ENCODE measurements at places on chromosomes 2 and 18.

GRCh38 chr2:119943058-119943457 lies 69.8 kb upstream of the EPB41L5 start:
- DNase-seq, result no peak

DNA sequence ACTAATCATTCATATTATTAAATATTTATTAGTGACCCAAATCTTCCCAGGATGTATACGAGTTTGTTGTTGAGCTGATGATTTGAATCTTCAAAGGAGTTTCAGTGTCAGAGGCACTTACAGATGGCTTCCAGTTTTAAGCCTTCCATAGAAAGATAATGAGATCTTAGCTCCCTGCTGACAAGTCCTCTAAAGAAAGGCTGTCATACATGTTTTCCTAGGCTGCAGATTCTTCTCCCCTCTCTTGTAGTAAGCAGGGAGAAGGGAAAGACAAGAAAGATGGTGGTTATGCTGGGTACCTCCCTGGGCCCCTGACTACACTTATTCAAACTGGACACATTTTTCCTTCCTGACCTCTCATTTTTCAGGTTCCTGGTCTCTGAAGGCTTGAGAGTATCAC lies 8.1 kb upstream of the GAREM1 start:
- no peak for DNase-seq

- no peak for DNase-seq
Observed at GRCh38 chr2:229422063-229422462, 151.0 kb upstream of the PID1 start.

DNA sequence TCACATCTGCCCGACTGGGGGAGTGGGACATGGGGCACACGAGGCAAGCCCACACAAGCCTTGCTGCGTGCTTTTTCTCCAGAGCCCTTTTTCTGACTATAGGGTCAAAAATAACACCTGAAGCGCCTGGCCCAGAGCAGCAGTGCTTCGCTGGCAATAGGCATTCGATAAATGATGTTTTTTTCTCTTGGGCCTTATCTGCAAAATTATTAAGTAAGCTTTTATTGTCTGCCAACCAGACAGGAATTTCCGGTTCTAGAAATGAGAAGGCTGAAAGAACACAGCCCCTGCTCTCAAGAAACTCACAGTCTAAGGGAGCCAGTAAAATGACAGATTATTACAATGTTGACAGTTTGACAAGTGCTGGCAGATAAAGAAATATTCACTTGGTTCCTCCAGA lies 2.7 kb upstream of the TMBIM1 start:
- no peak for DNase-seq

GRCh38 chr2:235555371-235555770 lies 61.5 kb downstream of the AGAP1 start:
- no peak for DNase-seq

DNA sequence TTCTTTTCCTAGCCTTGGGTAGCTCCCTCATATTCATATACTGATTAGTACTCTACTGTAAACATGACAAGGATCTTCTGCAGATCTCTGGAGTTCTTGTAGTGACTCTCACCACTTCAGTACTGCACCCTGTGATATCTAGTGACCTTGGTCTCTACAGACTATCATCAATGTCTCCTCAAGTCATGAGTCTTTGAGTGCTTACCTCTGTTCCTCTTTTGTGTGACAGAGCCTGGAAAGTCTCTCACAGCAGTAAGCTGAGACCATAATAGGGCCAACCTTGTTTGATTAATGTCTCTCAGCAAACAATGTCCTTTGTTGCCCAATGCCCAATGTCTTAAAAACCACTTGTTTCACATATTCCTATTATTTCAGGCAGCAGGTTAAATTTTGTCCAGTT lies 34.2 kb upstream of the BAZ2B start:
- no peak for DNase-seq

GRCh38 chr2:84417453-84418145 lies 41.5 kb downstream of the SUCLG1 start:
- no peak for DNase-seq

- DNase-seq, result no peak
Observed at GRCh38 chr2:218694405-218695145, 16.1 kb upstream of the TTLL4 start.

- no peak for DNase-seq
Observed at GRCh38 chr2:172065111-172065510, 20.2 kb upstream of the DLX1 start.
